ENCODE measurements at places on chromosomes 2 and 18.

- no peak for DNase-seq
Measured at GRCh38 chr18:495017-495416, 5.5 kb downstream of the COLEC12 start.

GRCh38 chr2:23250371-23250770 lies 134.6 kb upstream of the KLHL29 start:
- DNase-seq: no peak

- no peak for DNase-seq
Measured at GRCh38 chr2:121903037-121903689, 147.7 kb downstream of the TSN start.

DNA sequence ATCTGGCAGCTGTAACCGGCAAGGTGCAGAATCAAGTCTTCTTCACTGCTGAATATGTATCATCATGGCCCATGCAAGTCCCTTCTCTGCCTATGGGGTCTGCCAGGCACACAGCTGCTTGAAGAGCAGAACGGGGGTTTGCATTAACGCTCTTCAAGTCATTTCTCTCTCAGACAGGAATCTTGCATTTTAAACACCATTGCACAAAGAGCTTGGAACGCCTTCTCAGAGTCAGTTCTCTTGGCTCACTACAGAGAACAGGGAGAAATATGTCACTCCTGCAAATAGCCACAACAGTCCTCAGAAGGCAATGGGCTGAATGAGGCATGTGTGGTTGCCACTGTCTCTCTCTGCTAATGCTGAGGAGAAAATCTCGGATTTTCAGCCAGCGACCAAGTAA lies 2173.5 kb upstream of the PIK3C3 start:
- DNase-seq: no peak

DNA sequence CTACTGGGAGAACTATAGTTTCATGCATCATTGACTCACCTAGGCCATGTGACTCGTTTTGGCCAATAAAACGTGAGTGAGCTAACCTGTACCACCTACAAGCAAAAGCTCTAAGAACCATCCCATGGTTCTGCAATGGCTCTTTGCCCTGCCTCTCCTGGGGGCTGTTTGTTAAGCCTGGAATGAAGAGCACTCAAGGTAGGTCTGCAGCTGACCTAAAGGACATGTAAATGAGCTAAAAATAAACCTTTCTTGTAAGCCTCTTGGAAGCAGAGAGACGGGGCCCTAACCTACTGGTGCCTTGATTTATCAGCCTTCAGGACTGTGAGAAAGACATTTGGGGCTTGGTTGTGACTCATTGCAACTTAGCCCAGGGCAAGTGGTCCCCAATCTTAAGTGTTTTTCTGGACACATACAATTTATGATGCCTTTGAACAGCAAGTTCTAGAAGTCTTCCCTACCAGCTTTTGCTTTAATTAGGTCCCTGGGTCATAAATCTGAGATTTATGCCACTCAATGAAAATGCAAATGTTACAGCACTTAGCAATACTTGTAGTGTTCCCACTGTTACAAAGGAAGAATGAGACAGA lies 107.4 kb downstream of the OSBPL6 start:
- DNase-seq: no peak

DNA sequence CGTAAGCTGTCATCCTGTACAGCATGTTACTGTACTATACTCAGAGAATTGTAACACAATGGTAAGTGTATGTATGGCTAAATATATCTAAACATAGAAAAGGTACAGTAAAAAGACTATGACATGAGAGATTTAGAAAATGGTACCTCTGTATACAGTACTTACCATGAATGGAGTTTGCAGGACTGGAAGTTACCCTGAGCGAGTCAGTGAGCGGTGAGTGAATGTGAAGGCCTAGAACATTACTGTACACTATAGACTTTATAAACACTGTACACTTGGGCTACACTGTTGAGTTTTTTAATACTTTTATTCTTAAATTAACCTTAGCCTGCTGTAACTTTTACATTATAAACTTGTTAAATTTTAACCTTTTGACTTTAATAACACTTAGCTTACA lies 1.5 kb downstream of the DDX18 start:
- no peak for DNase-seq

- DNase-seq: no peak
Measured at GRCh38 chr2:133012847-133013734, 343.1 kb upstream of the LYPD1 start.

DNA sequence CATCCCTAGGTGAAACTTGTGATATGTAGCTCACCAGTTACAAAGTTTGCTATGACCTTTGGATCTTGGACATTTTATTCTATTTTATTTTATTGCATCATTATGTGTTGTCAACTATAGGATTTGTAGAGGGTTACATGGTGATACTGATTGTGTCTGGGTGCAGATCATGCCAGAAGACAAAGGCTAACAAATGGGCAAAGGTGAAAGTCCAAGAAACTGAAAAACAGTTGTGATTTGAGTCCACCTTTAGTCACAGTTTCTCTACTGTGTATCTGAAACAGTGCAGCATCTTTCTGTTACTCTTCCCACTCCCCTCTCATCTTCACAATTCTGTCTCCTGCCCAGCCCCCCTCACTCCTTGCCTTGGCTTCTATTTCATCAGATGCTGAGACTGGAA lies 111.9 kb upstream of the LYPD6 start:
- no peak for DNase-seq

DNA sequence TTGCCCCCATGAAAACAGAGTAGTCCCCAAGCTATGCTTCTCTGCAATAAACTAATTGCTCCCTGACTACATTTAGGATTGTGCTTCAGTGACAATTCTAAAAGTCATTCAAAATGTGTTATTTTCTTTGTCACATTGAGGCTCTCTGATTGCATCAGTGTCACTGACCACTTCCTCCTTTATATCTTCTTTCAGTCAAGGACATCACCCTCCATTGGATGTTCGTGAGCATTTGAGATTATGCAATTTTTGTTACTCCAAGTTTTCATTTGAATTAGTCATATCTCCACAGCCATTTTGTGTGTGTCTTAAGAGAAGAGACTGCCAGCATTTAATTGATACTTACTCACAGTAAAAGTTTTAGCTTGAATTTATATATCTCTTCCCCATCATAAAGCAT lies 780.8 kb upstream of the GCFC2 start:
- no peak for DNase-seq

GRCh38 chr18:74353169-74353775 lies 37.6 kb downstream of the C18orf63 start:
- DNase-seq: no peak

- DNase-seq: no peak
Measured at GRCh38 chr2:168119515-168120141, 127.8 kb downstream of the STK39 start.

GRCh38 chr18:627231-627630 lies 30.2 kb upstream of the TYMS start:
- DNase-seq: no peak

DNA sequence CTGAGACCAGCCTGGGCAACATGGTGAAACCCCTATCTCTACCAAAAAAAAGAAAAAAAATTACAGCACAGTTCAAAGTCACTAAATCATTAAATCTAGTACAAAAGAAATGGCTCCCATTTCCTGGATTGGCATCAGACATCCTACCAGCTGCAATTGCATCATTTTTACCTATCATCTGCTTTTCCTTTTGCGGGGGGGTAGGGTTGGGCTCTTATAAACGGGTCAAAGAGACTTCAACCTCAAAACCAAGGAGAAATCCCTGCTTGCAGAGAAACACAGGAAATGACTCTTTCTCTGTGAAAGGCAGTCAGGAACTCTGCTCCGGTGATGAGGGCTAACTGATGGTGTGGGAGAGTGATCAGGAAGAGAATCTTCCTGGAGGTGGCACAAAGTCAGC lies 45.3 kb upstream of the RFX8 start:
- no peak for DNase-seq

DNA sequence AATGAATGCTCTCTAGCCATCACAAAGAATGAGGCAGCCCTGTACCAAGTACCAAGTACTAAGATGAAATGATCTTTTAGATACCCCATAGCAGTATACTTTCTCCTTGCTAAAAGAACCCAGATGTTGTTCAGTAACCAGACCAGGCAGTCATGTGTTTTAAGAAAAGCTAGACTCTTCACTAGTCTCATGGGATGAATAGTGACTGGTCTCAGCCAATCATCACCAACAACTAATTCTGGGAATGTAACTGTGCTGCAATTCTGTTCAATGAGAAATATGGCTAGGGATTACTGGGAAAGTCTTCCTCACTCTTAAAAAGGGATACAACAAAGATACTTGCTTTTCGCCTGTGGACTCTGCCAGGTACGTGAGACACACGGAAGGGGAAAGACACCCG lies 29.5 kb downstream of the MBOAT2 start:
- no peak for DNase-seq

- DNase-seq: no peak
Measured at GRCh38 chr2:39686456-39686855, 20.7 kb downstream of the TMEM178A start.

- no peak for DNase-seq
Measured at GRCh38 chr2:99422599-99422998, 67.2 kb downstream of the REV1 start.

DNA sequence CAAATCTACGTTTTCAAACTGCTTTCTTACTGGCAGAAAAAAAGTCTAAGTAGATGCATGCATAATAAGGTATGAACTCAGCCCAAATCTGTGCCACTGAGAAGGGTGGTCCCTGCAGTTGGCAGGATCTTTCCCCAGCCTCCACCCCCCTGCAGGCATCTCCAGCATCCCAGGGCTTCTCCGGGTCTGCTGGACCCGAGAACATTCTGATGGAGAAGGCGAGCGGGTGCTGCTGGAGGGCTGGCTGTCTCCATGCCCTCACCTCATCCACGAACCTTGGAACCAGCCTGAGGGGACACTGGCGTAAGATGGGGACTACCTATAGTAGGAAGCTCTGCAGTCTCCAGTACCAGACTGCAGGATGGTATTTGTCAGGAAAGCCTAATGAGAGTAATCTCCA lies 198.9 kb downstream of the HDAC4 start:
- DNase-seq: no peak

- DNase-seq: no peak
Measured at GRCh38 chr2:34734662-34735061, 1135.6 kb upstream of the FAM98A start.

- no peak for DNase-seq
Measured at GRCh38 chr2:222797871-222798270, 63.0 kb upstream of the ACSL3 start.

GRCh38 chr2:61675204-61675603 lies 137.0 kb upstream of the XPO1 start:
- no peak for DNase-seq

DNA sequence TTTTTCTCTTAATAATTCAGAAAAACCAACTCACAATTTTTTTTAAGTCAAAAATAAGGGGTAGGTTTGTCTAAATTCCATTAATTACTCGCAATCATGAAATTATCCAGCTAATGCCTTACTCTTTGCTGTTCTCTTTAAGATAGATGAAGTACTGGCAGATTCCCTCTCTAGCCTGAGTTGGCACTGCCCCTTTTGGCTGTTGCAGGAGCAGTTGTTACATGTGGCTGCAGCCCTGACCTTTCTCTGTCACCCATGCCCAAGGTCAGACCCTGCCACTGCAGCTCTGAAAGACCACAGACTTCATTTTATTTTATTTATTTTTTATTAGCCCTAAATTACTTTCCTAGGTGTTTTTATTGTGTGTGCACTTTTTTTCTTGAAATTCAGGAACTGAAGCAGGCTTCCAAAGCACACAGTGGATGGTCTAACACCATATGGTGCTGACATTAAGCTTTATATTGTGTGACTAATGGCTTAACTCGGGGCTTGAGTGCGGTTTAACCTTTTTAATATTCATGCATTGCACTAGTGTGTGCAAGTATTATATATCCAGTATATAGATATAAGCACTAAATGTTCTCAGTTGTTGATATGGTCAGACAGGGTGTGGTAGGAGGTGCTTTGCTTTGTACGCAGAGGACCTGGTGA lies 313.0 kb downstream of the CDH2 start:
- no peak for DNase-seq

DNA sequence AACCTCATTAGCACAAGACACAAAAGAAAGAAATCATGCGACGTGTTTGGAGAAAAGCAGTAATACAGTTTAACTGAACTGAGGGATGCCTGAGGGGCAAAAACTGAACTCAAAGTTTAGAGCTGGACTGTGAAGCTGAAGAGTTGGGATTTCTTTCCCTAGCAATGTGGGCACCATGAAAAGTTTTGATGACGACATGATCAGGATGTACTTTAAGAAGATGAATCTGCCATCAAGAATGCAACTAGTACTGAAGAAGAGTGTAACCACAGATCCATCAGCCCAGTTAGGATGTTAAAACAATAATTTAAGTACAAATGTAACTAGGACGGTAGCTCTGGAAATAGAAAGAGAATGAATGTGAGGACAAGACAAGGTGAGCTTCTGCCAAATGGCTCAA lies 196.2 kb downstream of the VWC2L start:
- DNase-seq: no peak

GRCh38 chr2:101146535-101146934 lies 4.6 kb downstream of the TBC1D8 start:
- no peak for DNase-seq

DNA sequence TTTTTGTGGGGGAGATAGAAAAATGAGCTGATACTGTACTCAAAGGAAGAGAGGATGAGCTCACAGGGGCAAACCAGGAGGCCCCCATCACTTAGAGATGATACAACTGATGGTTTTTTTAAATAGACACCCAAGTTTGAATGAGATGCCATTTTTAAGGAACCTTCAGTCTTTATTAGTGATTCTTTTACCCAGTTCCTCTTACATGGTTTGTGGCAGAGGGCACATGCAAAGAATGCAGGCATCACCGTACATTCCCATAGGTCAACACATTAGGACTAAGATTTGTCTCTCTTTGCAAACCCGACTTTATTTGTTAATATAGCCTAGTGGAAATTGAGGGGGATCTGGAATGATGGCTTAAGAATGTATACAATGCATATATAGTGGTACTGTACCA lies 250.9 kb downstream of the ASXL3 start:
- DNase-seq: no peak

DNA sequence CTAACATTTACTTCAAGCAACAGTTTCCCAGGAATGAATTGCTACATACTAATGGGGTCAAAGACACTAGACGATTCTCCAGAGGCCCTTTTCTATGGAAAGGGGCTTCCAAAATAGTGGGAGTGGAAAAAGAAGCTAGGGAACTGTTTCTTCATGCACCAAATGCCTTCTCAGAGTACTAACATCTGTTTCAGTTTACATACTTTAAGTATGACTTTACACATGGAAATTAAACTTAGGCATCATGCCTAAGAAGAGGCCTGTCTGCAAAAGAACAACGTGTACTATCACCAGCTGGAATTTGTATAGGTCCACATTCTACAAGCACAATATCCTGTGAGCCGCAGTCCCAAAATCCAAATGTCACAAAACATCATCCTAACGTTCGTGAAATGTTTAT lies 29.4 kb upstream of the WDR75 start:
- DNase-seq: no peak

- DNase-seq: no peak
Measured at GRCh38 chr18:61738042-61738441, 154.8 kb downstream of the RNF152 start.

GRCh38 chr18:79816092-79816491 lies 18.4 kb downstream of the KCNG2 start:
- no peak for DNase-seq

All from stimulated activated CD8-positive, alpha-beta memory T cell treated with anti-CD3 and anti-CD28 coated beads, Interleukin-7, amount 100 ng/mL, for 24 hours (primary cell).